ENCODE measurements at places on chromosomes 16 and 17. TPM values are rescaled to one million over a fixed set of nuclear protein-coding genes. Genes with fewer than 3 reads are reported as not detected.

GRCh38 chr17:32496395-32497073, 9.7 kb downstream of the CDK5R1 start:
- no peak for DNase-seq

DNA sequence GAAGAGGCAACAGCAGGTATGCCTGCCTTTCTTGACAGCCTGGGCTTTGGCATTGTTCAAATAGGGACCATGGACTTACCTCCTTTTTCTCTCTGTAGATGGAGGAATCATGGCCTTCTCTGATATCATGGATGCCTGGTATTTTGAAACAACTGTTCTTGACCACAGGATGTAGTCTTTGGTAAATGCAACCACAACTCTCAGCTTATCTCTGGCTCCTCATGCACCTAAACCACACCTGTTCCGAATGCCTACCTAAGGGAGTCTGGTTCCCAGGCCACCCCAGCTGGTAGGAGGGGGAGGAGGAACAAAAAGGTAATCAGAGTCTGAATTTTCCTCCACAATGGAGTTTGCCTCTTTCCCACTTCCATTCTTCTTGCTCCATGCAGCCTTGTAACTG, 18.8 kb downstream of the CDK5RAP3 start:
- no peak for DNase-seq

DNA sequence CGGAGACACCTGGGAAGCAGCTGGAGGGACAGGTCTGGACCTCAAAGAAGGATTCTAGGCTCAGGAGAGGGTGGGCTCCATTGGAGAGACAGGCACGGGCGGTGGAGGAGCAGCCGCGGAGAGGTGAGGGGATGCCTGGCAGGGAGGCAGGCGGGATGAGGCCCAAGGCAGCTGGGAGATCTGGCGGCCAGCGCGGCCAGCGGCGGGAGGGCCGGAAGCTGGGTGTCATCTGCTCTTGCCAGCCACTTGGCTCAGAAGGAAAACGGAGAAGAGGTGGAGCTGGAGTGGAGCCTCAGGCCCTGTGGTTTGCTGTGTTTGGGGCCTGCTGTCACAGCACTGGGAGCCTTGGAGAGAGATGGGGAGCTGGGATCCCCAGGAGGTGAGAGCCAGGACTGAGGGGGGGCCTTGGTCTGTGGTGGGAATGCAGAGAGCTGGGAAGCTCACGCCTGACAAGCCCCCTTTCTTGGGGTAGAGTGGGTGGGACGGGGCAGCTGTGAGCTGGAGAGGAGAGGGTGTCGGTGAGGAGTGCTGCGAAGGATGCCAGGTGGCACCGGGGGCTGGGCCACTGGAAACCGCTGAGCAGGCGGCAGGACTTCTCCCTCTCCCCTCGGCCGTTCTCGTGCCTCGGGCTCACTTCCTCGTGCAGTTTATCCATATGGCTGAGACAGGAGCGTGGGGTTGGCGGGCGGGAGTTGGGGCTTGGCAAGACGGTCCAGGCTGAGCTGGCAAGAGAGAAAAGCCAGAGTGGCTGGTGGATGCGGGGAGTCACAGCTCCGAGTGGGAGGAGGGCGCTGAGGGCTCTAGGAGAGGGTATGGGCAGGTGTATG, 8.0 kb downstream of the TBC1D24 start:
- DNase-seq = no peak

- DNase-seq = no peak
Measured at GRCh38 chr17:80724775-80725266, 180.2 kb downstream of the RPTOR start.

- peak; percentile 98 for DNase-seq
Measured at GRCh38 chr16:31472709-31473203, 804 bp downstream of the TGFB1I1 start.

- DNase-seq = no peak
Measured at GRCh38 chr17:20203018-20203417, 193.9 kb downstream of the SPECC1 start.

DNA sequence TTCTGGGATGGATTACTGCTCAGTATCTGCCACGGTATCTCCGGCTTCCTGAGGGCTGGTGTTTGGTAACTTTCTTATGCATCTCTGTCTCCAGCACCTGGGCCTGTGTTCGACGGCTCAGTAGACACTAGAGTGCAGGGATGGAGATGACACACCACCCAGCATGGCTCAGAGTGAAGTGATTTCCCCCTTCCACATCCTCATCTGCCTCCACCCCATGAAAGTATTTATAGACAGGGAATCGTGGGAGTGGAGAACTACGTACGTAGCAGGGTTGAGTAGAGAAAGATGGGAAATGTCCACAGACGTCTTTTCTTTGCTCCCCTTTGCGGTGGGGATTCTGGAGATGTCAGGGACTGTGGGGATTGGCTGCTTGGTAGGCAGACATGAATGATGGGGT, 11.8 kb upstream of the SLC25A19 start:
- no peak for DNase-seq

DNA sequence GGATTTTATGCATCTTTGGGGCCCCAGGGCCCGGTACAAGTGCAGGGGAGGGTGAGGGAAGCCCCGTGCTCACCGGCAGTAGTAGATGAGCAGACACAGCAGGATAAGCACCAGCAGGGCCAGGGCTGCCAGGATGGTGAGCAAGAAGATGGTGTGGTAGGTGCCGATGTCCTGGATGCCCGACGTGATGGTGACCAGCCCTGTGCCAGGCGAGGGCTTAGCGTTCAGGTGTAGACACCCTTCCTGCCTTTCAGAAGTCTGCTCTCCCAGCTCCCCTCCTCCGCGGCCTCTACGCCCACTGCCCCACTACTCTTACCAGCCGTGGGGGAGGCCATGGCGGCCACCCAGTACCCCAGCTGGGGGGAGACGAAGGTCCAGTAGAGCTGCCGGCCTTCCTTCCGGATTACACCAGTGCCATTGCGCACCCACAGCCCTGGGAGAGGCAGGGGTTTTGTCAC, 8.0 kb downstream of the FAM171A2 start:
- no peak for DNase-seq

- DNase-seq = no peak
Measured at GRCh38 chr16:89705006-89705405, 3.5 kb upstream of the SPATA2L start.

Gene CACNG4
- total RNA-seq = 2.1 TPM

Gene KRTAP4-5
- total RNA-seq = not detected

Data from esophagus muscularis mucosa (tissue), 4 donors.